ENCODE measurements at places on chromosomes 16 and 17.
A peak's percentile ranks its signal among the peaks of the same experiment; 100 is the strongest.

DNA sequence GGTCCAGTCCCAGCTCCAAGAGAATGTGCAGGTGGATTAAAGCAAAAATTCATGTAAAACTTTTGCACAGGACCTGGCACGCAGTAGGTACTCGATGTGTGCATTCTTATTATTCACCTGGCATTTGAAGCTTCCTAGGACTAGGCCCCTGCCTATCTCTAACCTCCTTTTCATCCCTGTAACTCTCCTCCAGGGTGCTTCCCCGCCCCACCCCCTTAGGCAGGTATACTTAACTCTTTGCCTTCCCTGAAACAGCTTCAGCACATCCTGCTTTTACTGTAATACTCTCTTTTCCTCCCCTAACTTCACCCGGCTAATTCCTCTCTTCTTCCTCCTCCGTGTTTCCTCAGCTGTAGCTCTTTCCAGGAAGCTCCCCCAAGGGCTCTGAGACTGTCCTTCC lies 54.8 kb downstream of the CDK5R1 start:
- DNase-seq, result no peak

DNA sequence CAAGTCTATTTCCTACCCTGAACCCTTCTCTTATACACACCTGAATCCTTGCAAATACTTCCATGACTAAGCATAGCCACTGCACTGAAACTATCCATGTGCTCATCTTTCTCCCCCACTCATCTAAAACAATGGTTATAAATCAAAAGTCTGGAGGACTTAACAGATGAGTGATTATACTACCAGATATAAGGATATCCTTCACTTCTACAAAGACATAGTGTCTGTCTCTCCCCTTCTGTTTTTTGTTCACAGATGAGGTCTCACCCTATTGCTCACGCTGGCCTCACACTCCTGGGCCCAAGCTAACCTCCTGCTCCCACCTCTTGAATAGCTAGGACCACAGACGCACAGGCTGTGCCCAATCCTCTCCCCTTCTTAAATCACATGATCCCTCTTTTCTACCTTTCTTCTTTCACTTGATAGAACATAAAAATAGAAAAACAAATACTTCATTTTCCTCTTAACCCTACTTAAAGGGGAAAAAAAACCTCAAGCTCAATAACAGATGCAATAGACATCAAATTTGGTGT lies 19.2 kb downstream of the CEP112 start:
- no peak for DNase-seq

DNA sequence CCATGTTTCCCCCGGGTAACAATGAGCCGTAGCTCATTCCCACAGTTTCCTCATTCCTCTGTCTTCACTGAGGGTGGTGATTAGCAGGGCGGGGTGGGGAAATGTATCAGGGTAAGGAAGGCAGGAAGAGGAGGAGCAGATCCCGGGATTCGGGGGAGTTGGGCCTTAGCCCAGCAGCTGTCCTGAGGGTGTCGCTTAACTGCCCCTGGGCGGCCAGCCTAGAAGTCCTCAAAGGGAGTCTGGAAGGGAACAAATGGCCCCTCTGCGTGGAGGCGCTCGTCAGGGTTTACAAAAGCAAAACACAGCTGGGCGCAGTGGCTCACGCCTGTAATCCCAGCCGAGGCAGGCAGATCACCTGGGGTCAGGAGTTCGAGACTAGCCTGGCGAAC lies 14.3 kb downstream of the MLYCD start:
- DNase-seq, result peak; percentile 54

GRCh38 chr17:76383546-76384221 lies 725 bp upstream of the SPHK1 start:
- peak; percentile 68 for DNase-seq

DNA sequence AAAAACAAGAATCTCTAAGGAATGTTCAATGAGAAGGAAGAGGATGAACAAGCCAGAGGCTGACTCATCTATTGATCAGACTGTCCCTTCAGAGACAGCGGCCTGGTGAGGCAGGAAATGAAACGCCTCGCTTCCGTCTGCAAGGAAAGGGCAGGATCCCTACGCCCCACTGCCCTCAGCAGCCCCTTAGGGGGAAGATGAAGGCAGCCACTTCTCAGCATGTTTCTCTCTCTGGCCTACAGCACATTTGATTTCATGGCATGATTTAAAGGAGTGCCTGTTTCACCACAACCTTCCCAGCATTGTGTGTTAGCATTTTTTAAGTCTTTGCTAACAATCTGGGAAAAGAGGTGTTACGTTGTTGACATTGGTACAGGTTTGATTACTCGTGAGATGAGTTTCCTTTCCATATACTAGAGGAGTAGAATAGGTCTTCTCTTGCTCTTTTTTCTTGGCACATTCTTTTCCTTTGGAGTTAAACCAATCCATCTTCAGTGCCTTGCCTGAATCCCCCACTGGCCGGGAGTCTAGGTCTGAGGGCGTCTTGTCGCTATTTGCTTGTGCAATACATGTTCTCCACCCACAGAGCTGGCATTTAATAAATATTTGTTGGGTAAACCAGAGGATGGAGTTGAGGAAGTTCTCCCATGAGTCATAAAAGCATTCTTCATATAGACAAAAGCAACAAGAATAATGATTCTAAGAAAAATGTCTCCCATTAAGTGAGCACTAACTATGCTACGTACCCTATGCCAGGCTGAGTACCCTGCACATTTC lies 47.4 kb downstream of the RBFOX3 start:
- peak; percentile 11 for DNase-seq

GRCh38 chr17:6574687-6575595 lies 18.6 kb upstream of the PITPNM3 start:
- DNase-seq, result peak; percentile 76

- DNase-seq, result no peak
These were observed 33.2 kb upstream of the MRTFB start for GRCh38 chr16:14037960-14038359.

- peak; percentile 49 for DNase-seq
These were observed 82.5 kb upstream of the TNRC6C start for GRCh38 chr17:77875881-77876509.

- DNase-seq, result no peak
These were observed 47.0 kb downstream of the SYNRG start for GRCh38 chr17:37562016-37562745.

DNA sequence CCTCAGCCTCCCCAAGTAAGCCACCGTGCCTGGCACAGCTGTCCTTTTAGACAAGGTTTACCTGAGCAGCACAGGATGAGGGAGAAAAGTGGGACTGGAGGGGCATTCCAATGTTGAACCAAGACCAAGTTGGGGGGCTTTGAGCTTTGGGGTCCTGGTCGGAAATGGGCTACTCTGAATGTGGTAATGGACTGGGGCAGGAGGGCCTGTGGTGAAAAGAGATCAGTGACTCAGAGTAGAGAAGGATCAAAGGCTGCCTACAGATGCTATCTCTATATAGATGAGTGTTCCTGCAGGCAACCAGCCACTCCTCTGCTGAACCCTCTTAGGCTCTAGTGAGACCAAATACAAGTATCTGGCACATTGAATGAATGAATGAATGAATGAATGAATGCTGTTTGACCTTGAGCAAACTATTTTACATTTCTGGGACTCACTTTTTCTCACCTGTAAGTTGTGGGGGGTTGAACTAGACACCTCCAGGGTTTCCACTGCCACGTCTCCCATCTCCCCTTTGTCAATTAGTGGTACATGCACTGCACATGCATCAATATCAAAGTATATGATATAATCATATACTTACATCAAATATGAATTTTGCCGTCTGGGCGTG lies 26.3 kb upstream of the ETV4 start:
- DNase-seq, result no peak

- no peak for DNase-seq
These were observed 51.2 kb downstream of the SNX29 start for GRCh38 chr16:12027558-12028287.

DNA sequence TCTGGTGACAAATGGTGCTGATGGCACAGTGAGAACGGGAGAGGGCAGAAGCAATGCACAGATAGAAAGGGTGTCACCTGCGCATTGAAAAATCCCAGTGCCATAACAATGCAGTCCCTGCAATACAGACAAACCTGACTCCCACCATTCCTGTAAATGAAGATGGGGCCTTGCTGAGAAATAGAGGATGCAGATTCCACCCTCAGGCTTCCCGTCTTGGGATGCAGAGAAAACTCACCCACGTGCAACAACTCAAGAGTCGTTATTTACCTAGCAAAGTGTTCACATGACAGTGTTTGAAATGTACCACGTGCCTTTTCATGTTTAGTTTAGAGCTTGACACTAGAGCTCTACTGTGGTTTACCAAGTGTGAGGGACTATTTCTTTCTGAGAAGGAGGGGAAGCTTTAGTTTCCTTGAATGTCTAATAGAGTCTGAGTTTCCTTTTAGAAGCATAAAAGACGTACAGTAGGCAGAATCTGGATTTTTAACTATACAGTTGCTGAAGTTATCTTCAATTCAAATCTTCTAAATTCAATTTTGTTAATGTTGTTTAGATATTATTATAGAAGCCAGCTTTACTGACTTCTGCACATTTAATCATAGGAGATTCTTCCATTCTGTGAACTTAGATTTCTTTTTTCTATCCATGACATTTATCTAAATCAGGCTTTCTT lies 35.6 kb downstream of the WWOX start:
- DNase-seq, result no peak

DNA sequence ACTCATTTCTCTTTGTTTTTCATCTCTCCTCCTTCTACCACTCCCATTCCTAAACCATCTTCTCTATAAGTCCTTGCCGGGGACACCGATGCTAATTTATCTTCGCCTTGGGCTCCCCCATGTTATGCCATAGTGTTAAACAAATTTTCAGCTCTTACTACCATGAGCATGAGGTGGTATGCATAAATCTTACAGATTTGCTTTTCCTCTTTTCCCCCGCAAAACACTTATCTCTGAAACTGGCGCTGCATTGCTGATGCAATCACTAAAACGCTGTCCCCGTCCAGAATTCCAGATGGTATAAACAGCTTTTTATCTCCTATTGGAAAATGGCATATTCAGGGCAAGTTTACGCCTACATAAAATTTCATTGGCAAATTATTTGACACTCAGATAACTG lies 673.6 kb upstream of the CDH8 start:
- no peak for DNase-seq

GRCh38 chr17:72233986-72234385 lies 113.2 kb downstream of the SOX9 start:
- DNase-seq, result no peak

- DNase-seq, result no peak
These were observed 8.2 kb downstream of the FMNL1 start for GRCh38 chr17:45229681-45230409.

- DNase-seq, result peak; percentile 94
These were observed 12.4 kb upstream of the CACNG4 start for GRCh38 chr17:66952031-66952524.

DNA sequence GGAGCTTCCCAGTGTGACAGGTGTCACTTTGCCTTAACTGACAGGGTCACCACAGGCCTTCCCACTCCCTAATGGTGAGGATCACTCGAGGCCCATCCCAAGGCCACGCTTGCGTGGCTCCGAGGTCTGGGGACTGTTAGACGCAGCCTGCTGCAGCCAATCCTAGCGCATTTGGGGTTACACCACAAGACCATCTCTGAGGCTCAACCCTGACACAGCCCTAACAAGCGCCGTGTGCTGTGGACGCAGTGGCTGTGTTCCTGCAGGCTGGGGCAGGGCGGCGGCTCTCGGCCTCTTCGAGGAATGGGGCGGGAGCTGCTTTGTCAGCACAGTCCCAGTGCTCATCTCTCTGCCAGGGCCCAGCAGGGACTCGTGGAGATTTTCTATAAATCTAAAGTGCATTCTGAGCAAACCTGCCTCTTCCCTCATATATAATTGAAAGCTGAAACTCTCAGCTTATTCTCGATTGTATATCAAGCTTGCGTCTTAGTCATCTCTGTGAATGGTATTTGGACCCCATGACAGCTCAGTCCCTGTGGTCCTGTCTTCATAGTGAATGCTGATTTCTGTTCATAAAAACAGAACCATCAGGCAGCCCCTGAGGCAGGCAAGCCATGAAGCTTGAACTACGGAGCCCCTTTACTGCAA lies 65.8 kb upstream of the CHMP6 start:
- DNase-seq, result no peak

GRCh38 chr17:73160980-73161630 lies 3.7 kb upstream of the SSTR2 start:
- no peak for DNase-seq

DNA sequence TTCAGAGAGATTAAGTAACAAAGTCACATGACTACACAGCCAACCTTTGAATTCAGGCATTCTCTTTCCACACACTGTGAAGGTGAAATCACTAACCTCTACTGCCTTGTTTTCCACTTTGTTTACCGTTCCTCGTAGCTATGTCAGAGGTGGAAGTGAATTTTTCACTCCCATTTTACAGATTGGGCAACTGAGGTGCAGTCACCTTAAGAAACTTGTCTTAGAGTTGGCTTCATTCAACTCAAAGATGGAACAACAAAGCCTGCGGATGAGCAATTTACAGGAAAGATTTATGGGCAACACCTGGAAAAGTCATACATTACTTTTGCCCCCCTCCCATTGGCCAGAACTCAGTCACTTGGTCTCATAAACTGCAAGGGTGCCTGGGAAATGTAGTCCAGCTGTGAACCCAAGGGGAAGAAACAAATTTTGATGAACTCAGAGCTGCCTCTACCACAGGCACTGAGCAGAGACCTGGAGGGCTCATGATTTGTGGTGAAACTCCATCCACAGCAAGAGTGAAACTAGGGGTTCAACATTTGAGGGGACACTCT lies 784.6 kb upstream of the EEF2KMT start:
- DNase-seq, result no peak

- no peak for DNase-seq
These were observed 70.9 kb upstream of the SALL1 start for GRCh38 chr16:51222016-51222415.

- peak; percentile 42 for DNase-seq
These were observed 9.1 kb downstream of the NAGPA start for GRCh38 chr16:5024632-5025031.

- DNase-seq, result no peak
These were observed 4.3 kb upstream of the NXN start for GRCh38 chr17:983921-984320.

DNA sequence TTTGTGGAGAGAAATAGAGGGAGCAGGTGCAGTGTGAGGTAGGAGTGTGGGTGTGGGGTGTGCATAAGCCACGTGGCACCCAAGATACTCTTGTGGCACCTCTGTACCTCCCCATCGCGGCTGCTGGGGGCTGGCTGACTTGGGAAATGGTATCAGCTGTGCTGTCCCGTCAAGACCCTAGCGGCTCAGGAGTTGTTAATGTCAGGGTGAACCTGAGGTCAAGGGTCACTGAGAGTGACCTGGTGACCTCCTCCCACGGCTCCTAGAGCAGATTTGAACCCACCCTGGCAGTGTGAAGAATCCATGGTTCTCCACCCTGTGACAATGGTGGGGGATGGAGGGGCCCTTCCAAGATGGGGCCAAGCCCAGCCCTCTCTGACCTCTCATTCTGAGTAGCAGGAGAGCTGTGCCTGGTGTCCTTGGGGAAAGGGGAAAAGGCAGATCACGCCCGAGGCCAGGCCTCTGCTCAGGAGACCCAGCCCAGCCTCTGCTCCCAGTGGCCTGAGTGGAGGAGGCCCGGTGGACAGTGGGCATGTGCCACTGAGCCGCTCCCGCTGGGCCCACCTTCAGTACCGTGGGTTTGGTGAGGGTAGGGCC lies 3.0 kb upstream of the WFIKKN2 start:
- DNase-seq, result no peak

DNA sequence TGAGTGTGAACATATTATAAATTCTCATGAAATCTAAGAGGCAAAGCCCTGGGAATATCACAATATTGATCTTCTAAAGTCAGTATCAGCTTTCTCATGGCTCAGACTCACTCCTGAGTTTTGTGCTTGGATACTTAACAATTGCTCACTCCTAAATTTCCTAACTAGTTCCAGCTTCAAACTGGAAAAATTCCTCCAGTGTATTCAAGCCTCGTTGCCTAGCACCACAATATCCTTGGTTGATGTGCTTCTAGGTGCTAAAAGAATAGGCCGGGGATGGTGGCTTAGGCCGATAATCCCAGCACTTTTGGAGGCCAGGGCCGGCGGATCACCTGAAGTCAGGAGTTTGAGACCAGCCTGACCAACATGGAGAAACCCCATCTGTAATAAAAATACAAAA lies 62.5 kb downstream of the XYLT1 start:
- no peak for DNase-seq

Data from cardiac fibroblast (primary cell).